ENCODE measurements at places on chromosomes 4 and X.

- DNase-seq = no peak
Measured at GRCh38 chrX:23012162-23012561, 12.4 kb downstream of the DDX53 start.

DNA sequence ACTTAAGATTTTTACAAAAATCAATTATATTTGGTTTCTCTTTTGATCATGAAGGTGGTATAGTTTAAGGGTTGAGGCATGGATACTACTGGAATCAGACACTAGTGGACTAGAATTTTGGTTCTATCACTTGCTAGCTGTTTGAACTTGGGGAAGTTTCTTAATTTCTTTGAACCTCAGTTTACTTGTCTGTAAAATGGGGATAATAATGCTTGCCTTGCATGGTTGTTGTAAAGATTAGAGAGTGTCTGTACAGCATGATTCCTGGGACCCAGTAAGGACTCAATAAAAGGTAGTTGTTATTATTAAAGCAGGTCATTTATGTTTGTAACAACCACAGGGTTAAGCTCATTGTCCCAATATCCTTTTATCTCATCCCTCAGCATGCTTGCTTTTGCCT, 36.0 kb downstream of the TMEM164 start:
- no peak for DNase-seq

DNA sequence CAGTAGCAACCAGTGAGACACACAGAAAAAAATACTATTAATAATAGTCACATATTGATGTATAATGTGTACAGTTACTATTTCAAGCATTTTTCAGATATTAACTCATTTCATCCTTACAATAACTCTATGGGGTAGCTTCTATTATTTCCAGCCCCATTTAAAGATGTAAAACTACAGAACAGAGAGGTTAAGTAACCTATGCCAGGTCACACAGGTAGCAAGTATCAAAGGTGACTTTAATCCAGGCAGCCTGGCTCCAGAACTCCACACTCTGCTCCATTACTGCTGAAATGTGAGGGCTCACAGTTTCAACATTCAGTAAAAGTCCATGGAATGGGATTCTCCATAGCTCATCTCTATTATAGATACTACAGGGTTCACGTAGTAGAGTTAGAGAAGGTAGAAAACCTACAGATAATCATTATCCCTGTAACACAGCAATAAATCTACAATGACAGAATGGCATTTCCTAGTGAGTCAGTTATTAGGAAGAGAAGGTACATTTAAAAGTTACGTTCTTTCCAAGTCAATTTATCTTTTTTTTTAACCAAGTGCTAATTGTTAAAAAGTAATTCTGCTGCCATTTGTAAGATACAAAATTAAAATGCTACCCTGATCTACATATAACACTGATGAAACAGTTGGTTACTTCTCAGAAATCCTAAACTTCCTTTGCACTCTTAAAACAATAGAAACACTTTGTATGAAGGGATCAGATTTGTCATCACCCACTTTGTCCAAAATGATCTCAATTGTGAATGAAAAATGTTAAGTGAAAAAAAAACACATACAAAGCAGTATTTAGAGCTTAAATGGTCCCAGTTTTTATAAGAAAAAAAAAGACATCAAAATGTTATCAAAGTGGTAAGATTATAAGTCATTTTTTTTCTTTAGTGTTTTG, 18.7 kb downstream of the RELL1 start:
- no peak for DNase-seq

DNA sequence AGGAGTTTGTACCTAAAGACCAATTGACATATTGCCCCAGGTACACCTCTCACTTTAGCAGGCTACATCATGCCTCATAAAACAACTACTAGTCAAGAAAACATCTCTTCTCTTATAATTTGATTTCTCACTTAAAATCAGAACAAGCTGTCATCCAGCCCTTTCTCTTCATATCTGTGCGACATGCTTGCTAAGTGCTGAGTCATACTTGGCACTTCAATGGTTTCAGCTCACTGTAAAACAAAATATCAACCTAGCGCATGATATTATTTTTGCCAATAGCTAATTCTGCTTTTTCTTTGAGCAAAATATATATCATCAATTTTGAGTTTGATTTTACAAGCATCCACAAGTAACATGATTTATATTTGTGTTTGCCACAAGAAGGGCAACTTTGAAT, 27.9 kb upstream of the FUNDC1 start:
- DNase-seq = no peak

DNA sequence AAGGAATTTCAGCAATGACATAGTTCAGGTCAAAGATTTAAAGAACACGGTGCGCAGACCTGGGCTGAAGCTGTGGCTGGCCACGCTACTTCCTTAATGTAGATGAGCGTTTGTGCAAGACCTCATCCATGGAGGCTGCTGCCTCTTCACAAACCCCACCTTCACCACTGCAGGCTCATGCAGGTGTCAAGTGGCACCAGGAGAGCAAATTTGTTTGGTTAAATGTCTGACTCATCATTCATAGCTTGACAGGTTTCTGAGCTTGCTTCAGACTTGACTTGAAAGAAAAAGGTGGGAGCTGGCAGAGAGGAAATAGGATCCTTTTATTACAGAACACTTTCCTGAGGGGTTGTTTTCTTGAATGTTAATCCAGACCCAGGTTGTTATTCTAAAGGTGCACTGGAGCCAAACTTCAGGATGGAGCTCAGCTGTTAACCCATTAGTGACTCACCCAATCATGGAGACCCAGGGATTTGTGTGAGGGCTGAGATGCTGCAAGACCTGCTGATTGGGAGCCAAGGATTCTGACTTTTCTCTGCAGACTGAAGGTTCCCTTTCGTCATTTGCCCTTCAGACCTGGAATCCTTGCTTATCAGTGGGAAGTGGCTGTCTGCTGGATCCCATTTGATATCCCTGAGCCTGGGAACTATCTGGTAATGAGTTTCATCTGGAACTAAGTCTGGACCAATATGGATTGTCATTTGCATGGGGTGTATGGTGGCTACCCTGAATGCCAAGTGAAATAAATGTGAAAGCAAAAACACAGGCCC, 315.3 kb downstream of the PTTG2 start:
- DNase-seq = no peak

All from NCI-H2227 treated with DMSO at 0.1 percent for 48 hours (cell line).